ENCODE measurements at places on chromosomes 13 and 19.

DNA sequence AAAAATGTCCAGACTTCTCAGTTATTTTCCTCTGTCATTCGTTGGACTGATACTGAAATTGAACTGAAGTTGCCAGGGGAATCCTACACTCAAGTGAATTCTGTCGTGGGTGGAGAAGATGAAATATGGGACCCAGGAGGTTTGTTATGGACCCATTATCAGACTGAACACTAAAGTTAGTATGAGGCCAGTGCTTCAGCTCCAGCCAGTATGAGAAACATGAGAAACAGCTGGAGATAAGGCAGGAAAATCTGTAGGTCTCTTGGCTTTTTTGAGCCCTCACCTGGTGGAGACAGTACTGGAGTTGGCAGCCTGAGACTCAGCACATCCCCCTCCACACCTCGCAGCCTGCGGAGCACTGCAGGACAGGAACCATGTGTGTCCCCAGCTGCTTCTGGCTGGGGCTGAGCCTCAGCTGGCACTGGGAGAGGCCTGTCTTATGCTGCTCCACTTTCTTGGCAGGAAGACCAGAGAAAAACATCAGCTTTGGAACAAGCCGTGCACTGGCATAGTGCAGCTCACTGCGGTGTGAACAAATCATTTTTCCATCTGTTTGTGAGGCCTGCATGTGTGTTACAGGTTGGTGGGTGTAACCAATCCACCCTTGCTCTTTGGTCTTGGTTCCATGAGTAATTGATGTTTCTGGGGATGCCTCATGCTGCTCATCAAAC lies 641.0 kb downstream of the FGF9 start:
- no peak for DNase-seq

GRCh38 chr13:95276037-95276505 lies 25.2 kb downstream of the ABCC4 start:
- no peak for DNase-seq

DNA sequence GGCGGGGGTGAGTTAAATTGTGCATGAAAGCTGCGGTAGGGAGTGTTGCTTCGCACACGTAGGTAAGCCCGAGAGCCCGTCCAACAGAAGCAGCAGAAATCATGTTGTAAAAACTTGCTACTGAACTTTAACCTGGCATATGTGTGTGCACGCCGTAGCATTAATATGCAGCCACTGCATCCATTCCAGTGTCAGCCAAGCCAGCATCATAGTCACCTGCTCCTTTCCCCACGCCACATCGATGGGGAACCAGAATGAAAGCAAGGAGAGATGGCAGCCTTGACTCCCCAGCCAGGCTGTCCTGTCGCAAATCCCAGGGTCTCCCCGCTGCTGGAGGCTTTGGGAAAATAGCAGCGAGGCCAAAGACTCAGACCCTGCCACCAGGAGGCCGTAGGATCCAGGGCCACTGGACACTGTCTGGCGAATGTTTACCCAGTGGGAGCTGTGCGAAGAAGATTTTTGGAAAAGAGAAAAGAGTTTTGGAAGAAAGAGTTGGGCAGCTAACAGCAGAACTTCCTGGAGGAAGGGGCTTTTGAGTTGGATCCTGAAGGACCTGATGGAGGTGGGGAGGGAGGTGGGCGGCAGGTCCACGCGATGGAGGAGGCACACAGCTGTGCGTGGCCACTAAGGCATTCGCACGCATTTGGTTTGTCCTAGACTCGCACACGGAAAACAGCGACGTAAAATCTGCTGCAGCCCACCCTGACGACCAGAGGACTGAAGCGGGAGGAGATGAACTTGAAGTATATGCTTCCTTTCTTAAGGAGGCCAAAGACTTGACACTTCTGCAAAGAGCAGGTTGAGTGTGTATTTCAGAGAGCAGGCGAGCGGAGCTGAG lies 48.7 kb upstream of the RANBP3 start:
- DNase-seq: no peak

- DNase-seq: no peak
Observed at GRCh38 chr19:48554385-48555091, 2.6 kb downstream of the SULT2B1 start.

GRCh38 chr13:60540276-60540675 lies 143.3 kb downstream of the TDRD3 start:
- DNase-seq: no peak

DNA sequence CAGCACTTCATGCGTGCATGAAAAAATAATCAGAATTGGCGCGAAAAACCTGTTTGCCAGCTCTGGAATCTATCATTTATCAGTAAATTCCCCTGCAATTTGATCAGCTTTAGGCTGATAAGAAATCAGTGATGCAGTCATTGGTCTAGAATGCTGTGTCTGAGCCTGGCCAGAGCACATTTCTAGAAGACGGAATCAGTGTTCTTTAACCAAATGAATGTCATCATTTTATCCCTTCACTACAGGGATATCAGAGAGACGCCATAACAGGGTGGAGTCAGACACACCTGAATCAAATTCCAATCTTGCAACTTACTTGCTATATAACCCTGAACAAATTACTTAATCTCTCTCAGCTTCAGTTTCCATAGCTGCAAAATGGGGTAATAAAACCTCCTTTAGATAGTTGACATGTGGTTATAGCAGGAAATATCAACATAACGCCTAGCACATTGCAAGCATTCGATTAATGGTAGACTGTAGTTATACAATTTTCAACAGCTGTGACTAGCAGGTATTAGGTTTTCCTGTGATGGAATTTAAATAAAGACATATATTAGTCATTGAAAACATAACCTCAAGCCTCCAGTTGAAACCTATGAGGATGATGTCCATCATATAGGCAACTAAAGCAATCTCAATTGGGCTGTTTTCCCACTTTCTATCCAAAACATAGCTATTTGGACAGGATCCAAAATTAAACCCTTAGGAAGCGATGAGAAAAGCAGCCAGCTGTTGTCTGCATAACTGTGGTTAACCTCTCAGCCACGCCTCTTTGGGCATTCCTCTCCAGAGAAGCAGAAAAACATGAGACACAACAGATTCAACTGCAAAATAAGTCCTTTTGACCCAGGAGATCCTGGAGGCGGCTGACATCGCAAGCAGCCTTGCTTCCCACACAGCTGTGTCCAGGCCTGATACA lies 51.6 kb upstream of the UBL3 start:
- no peak for DNase-seq

DNA sequence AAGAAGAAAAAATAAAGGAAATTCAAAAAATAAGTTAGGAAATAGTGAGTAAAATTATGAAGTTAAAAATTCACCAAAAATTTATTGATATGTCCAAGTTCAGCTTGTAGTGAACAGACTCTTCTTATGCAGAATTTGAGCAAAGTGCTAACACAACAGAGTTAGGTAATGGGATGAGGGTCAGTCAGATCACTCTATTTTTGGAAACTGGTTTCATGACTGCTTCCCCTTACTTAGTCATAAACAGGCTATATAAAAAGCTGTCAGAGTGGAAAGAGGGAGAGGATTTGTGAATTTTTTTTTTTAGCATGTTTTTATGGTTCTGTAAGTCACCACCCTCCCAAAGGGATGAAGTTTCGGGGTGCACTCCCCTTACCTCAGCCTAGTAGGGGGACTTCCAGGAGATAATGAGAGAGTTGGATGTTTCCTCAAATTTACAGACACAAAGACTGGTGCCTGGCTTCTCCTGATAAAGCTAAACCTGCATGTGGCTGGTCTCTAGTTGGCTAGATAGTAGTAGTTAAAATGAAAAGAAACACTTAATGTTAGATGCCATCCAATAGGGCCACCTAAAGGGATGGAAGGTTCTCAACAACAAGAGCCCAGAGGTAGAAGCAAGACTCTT lies 4.5 kb downstream of the CPB2 start:
- no peak for DNase-seq

Data from mesothelial cell of epicardium (in vitro differentiated cells).